ENCODE measurements at places on chromosomes 5 and 9.

DNA sequence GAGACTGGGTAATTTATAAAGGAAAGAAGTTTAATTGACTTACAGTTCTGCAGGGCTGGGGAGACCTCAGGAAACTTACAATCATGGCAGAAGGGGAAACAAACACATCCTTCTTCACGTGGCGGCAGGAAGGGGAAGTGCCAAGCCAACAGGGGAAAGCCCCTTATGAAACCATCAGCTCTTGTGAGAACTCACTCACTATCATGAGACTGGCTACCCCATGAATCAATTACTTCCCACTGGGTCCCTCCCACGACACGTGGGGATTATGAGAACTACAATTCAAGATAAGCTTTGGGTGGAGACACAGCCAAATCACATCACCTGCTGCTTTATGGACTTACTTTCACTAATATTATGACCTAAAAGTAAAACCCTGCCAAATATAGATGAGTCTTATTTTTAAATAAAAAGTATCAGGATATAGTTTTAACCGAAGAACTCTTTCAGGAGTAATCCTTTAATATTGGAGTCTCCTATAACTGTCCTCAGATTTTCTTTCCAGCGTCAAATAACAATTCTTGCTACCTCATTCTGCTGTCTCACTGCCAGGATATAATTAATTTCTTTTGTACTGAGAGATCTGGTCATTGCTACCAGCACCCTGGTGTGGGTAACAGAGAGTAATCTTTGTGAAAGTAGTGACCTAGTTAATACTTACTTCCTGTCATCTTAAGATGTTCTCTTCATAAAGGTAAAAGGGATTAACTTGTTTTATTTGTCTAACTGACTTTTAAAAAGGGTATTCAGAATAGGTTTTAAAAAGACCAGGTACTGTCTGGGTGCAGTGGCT is 68.6 kb downstream of the NLN start:
- DNase-seq, result no peak

- DNase-seq, result no peak
These were observed 214.7 kb downstream of the BRINP1 start for GRCh38 chr9:119154527-119154926.

DNA sequence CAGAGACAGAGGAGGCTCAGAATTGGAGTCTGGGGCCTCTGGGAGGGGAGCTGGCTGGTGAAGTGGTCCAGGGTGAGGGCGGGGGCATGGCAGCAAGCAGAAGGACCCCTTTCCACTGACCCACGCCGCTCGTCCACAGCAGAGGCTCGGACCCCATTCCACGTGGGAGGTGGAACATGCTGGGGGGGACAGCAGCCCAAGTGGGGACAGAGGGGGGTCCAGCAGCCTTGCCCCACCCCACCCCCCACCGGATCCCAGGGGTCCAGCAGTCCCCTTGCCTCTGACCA is 25.4 kb upstream of the NKD2 start:
- DNase-seq, result no peak

DNA sequence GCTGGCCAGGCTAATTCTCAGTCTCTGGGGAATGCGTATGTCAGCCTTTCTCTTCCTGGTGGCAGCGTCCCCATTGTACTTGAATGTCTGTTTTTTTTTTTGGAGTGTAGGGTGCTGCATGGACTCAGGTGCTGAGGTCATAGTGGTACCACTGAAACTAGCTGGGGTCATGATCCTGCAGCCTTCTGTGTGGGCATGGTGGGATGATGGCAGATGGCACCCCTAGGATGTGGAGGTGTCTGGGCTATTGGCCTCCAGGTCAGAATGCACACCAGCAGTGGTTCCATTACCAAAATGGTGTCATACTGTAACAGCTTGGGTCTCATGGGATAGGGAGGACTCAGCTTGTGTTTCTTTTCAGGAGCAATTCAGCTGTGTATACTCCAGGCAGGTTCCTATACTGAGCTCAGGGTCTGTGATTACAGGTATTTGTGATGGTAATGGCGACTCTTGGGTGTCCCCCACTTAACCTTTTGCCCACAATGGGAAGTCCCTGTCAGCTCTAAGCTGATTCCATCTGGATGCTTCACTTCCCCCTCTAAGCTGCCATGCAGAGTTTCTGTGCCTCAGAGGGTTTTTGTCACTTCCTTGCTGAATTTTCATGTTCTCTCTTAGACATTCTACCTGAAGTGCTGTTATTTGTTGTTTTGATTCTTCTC is 17.9 kb downstream of the HSD17B4 start:
- no peak for DNase-seq

- DNase-seq, result no peak
These were observed 15.6 kb downstream of the COL27A1 start for GRCh38 chr9:114170771-114171461.

- DNase-seq, result peak; percentile 29
These were observed 1.2 kb upstream of the AJM1 start for GRCh38 chr9:136840877-136841645.

GRCh38 chr5:155676967-155677366 is 650.0 kb upstream of the SGCD start:
- DNase-seq, result no peak

DNA sequence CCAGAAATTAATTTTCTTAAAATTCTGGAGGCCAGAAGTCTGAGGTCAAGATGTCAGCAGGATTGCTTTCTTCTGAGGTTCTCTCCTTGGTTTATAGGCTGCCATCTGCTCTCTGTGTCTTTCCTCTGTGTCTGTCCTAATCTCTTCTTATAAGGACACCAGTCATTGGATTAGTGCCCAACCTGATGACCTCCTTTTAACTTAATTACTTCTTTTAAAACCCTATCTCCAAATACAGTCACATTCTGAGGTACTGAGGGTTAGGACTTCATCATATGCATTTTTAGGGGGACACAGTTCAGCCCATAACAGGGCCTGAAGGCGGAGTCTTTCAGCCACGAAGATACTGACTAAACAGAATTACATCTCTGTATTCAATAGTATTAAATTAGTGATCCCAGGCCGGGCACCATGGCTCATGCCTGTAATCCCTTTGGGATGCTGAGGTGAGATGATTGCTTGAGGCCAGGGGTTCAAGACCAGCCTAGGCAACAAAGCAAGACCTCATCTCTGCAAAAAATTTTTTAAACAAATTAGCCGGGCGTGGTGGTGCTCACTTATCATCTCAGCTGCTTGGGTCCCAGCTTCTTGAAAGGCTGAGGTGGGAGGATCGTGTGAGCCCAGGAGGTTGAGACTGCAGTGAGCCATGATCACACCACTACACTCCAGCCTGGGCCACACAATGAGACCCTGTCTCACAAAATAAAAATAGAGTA is 5.9 kb upstream of the RPS6 start:
- no peak for DNase-seq

All from NCI-H526 treated with DMSO at 0.1 percent for 48 hours (cell line).